ENCODE measurements at places on chromosomes 13 and 19.

GRCh38 chr13:107867701-107868661, 347.4 kb downstream of the LIG4 start:
- no peaks in the 10 kb centered on the region for H3K4me1 ChIP-seq
- peaks cover 25% of the 10 kb centered on the region for H3K27me3 ChIP-seq
- H3K27ac ChIP-seq: no peak overlapping the region
- no peaks in the 10 kb centered on the region for H3K36me3 ChIP-seq

- no peak overlapping the region for H3K4me3 ChIP-seq
- H3K36me3 ChIP-seq: no peaks in the 10 kb centered on the region
- DNase-seq: no peak
- peaks cover 6% of the 10 kb centered on the region for H3K4me1 ChIP-seq
- no peak overlapping the region for H3K27ac ChIP-seq
Observed at GRCh38 chr13:44298314-44298713, 75.3 kb upstream of the SERP2 start.

GRCh38 chr13:98083507-98083906, 59.4 kb upstream of the FARP1 start:
- H3K4me3 ChIP-seq: no peak overlapping the region
- no peak overlapping the region for H3K27ac ChIP-seq
- H3K27me3 ChIP-seq: no peaks in the 10 kb centered on the region
- no peaks in the 10 kb centered on the region for H3K36me3 ChIP-seq
- DNase-seq: no peak
- H3K4me1 ChIP-seq: no peaks in the 10 kb centered on the region

DNA sequence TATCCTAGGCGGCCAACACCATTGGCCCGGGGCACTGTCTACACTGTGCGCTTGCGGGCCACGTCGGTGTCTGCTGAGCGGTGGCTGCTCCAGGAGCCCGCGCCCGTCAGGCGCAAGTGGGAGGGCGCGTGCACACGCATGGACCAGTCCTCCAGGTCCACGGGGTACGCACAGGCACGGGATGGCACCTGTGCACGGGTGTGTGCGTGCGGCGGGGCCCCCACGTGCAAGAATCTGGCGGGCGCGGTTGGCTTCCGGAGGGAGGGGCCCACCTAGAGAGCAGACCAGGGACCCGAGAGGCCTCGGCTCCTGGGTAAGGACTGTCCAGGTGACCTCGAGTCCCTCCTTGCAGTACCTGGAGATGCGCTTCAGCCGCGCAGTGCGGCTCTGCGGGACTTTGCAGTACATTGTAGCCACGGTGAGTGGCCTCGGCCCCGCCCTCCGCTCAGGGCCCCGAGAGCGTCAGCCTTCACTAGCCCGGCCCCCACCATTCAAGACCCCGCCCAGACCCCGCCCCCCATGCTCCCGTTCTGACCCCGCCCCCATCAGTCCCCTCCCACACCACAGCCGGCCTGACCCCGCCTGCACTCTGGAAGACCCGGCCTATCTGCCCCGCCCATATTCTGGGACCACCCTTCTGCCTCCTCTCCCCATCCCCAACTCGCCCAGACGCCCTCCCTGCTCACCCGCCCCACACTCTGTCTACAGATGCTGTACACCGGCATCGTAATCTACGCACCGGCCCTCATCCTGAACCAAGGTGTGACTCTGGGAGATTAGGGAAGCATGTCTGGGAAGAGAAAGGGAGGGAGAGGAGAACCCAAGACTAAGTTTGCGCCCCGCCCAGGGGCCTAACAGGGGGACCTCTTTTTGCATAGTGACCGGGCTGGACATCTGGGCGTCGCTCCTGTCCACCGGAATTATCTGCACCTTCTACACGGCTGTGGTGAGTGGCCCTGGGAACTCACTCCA, 2.3 kb downstream of the SLC5A5 start:
- peak; percentile 55 for DNase-seq
- H3K36me3 ChIP-seq: no peaks in the 10 kb centered on the region
- peaks cover 5% of the 10 kb centered on the region for H3K4me1 ChIP-seq
- peaks cover 37% of the 10 kb centered on the region for H3K27me3 ChIP-seq
- no peak overlapping the region for H3K27ac ChIP-seq

GRCh38 chr13:110329258-110329657, 22.2 kb downstream of the COL4A2 start:
- H3K27me3 ChIP-seq: peaks cover 18% of the 10 kb centered on the region
- H3K4me1 ChIP-seq: no peaks in the 10 kb centered on the region
- no peak overlapping the region for H3K4me3 ChIP-seq
- no peaks in the 10 kb centered on the region for H3K36me3 ChIP-seq
- no peak for DNase-seq
- H3K27ac ChIP-seq: no peak overlapping the region
